CD4-positive, alpha-beta T cell treated with Interleukin-15 for 4 hours (primary cell): ENCODE measurements at places on chromosomes 16 and 17.

DNA sequence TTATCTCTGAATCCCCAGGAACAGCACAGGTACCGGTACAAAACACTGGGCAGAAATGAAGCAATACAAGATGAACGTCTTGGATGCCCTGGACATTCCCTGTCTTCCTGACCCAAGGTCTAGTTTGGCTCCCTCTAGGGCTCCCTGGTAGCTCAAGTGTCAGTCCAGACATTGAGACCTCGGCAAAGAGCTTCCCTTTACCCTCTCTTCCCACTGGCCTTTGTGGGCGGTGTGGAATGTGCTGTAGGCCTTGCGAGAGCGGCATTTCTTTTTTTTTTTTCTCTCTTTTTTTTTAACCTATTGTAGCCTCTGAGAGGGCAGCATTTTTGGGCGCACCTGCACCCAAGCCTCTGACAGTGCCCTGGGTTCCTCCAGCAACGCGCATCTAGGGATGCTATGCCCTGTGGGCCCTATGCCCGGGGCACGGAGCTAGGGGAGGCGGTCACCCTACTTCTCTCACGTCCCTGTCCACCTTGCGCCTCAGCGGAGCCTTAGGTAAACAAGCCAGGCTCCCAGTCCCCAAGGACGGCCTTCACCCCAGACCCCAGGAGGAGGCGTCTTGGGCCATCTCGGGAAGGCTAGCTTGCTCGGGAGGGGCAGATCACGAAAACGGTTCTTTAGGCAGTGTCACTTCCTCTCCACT lies 1.2 kb upstream of the NFATC3 start:
- no peak for DNase-seq

DNA sequence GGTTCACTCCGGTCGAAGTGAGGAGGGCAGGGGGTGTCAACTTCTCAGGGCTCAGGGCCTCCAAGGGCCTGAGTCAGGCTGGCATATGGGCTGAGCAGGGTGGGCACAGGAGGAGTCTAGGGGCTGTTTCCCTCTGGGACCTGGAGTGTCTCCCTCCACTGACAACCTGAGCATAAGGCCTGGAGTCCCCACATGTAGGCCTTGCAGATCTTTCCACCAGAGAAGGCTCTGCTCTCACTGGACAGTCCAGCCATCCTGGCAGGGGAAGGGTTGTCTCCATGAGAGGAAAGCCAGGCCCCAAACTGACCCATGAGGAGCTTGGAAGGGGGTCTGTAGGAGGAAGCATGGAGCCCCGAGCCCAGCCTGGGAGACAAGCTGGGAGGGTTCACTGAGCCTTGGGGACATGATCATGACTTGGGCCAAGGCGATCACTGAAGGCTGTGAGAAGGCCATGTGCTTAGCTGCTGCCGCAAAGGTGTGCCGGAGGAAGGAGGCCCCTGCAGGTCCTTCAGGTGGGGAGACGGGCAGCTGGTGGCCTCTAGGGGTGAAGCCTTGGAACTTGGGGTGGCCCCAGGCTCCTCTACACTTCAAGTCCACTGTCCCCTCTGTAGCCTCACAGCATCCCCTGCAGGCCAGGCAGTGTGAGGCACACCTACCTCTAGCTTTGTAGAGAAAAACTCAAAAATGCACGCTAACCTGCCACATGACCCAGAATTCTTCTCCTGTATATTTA lies 9.9 kb downstream of the CMTM2 start:
- peak; percentile 75 for DNase-seq

DNA sequence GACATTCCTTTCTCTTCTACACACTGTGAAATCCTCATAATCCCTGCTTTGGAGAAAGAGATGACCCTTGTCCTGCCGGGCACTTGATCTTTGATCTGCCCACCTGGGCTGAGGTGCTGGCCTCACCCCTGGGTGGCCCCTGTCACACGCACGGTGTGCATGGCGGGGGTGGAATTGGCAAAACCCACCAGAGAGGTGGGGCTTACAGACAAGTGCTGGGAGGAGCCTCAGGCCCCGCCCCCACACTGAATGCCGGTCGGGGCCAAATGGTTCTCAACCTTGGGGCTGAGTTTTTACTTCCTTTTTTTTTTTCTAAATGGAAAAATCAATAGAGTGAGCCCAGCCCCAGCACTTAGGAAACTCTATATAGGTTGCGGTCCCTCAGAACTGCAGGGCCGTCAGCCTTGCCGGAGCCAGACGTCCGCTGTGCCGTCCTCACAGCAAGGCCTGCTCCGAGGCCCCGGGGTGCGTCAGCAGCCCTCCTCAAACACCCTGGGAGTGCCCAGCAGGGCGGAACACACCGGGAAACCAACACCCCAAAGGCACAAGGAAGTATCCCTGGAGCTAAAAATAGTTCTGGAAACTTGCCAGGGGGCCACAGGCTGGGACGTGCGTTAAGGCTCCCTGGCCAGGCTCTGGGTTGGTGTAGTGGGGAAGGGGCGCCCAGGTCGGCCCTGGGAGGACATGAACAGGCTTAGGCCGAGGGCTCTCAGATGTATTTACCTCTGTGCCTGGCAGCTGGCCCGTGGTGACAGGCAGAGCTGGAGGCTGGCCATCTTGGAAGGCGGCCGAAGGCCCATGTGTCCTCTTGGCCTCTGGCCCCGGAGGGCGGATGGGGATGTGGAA lies 11.0 kb downstream of the GPRC5C start:
- no peak for DNase-seq

- DNase-seq = peak; percentile 23
These were observed 179.1 kb upstream of the CACNG5 start for GRCh38 chr17:66655861-66656260.

DNA sequence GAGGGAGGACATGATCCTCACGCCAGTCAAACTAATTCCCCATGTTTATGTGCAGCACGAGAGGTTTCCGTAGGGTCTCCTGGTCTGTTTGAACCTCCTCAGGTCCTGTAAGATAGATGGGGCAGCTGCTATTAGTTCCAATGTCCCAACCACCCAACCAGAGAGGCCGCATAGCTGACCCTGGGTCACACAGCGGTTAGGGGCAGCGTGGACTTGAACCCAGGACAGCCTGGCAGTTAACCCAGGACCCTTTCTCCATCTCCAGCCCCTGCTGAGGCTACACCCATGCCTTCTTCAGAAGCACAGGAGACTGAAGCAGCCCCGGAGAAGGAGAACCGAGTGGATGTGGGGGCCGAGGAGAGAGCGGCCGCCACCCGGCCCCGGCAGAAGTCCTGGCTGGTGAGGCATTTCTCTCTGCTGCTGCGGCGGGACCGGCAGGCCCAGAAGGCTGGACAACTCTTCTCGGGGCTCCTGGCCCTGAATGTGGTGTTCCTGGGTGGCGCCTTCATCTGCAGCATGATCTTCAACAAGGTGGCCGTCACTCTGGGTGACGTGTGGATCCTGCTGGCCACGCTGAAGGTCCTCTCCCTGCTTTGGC lies 5.5 kb downstream of the OTOP3 start:
- DNase-seq = no peak

GRCh38 chr16:17356243-17356933 lies 114.4 kb downstream of the XYLT1 start:
- no peak for DNase-seq

DNA sequence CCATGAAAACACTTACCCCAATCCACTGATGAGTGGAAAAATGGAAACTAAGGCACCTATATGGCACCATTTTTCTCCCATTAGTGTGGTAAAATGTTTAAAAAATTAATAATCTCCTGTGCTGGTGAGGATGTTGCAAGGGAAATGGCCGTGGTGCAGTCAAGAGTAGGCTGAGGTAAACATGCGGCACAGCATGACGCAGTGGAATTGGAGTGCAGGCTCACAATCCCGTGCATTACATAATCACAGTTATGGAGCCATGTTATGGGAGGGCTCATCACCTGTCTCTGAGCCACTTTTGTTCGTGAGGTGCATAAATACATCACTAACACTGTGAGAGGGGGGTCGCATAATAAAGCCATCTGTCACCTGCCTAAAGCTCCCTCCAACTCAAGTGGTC lies 164.4 kb upstream of the XYLT1 start:
- no peak for DNase-seq

- DNase-seq = no peak
These were observed 3.0 kb upstream of the CDH15 start for GRCh38 chr16:89168381-89169189.

GRCh38 chr17:70855401-70856054 lies 686.2 kb downstream of the KCNJ2 start:
- DNase-seq = no peak

GRCh38 chr17:801660-802059 lies 19.5 kb downstream of the MRM3 start:
- DNase-seq = no peak

DNA sequence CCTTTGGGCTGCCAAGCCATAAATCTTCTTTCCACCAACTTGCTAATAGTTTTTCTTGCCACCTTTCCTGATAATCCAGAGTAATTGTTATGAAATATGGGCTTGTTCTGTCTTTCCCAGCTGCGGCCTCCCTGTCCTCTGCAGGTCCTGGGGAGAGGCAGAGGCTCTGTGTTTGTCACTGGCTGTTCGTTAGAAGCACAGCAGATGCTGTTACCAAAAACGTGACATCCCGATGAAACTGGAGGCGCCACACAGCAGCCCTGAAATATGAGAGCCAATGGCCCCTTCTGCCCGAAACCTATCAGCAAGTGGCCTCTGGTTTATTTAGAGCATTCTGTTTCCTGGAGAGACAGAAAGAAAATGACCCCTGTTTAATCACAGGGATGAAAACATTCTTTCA lies 115.1 kb upstream of the ANKFN1 start:
- no peak for DNase-seq

- no peak for DNase-seq
These were observed 23.2 kb downstream of the VPS53 start for GRCh38 chr17:691423-691822.

- DNase-seq = no peak
These were observed 71.5 kb upstream of the PLCG2 start for GRCh38 chr16:81707411-81708265.

DNA sequence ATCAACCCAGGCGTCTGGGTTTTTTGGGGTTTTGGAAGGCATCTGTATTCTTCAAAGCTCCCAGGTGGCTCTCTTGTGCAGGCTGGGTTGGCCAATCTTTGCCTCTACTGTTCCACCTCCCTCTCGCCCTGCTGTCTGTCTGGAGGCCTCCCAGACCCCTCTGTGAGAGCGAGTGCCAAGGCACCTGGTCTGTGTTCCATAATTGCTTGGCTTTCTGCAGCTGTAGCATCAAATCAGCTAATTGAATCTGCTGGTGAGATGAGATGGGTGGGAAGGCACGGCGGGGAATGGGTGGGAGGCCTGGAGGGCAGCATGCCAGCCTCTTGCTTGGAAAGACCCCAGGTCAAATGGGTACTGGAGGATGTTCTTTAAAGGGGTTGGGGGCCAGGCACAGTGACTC lies 52.5 kb upstream of the CLEC19A start:
- DNase-seq = no peak

- no peak for DNase-seq
These were observed 131.0 kb upstream of the PSMD7 start for GRCh38 chr16:74165566-74166080.

DNA sequence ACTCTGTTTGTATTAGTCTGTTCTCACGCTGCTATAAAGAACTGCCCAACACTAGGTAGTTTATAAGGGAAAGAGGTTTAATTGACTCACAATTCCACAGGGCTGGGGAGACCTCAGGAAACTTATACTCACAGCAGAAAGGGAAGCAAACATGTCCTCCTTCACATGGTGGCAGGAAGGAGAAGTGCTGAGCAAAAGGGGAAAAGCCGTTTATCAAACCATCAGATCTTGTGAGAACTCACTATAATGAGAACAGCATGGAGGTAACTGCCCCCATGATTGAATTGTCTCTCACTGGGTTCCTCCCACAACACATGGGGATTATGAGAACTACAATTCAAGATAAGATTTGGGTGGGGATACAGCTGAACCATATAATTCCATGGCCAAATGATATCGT lies 30.9 kb downstream of the ABCC1 start:
- no peak for DNase-seq

DNA sequence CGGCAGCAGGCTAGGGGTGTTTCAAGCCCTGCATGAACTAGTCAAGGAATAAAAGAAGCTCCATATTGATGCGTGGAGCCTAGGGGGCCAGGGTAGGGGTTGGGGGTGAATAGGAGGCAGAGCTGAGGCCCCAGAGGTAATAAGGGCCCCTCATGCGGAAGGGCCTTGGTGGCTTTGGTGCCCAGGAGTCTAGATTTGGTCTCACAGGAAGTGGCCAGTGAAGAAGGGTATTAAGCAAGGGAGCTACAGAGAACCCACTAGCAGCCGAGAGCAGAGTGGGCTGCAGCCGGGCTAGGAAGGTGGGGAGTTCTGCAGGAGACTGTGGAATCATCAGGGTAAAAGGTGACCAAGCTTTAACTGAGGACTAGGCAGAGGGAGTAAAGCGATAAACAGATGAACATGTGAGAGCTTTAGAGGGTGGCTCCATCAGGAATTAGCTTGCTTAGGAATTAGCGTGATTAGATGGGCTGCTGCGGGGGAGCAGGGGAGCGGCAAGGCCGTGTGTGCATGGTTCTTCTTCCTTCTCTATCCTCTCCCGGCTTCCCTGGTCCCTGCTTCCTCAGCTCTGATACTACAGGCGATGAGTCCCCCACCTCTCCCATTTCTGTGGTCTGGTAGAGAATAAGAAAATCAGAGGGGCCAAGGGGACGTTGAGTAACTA lies 9.8 kb downstream of the GNGT2 start:
- no peak for DNase-seq

- no peak for DNase-seq
These were observed 8.2 kb upstream of the MMP2 start for GRCh38 chr16:55470533-55471371.

DNA sequence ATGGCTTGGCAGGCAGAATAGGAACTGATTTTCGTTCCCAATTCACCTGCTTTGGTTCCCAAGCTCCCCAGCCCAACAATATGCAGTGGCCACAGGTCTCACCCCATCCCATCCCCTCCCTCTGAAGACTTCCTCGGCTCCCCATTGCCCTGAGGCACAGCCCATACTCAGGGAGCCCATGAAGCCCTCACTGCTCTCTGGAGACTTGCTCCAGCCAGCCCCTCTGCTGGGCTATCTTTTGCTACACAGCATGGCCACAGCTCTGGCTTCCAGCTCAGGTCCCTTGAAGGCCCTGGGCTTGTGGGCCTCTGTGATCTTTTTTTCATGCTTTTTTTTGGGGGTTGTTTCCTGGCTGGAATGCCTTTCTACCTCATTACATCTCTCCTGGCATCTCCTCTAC lies 8.5 kb upstream of the RNF222 start:
- DNase-seq = no peak
